Stimulated activated CD8-positive, alpha-beta memory T cell treated with anti-CD3 and anti-CD28 coated beads, Interleukin-2, amount 100 ng/mL, for 48 hours (primary cell): ENCODE measurements at places on chromosomes 6 and 20.

DNA sequence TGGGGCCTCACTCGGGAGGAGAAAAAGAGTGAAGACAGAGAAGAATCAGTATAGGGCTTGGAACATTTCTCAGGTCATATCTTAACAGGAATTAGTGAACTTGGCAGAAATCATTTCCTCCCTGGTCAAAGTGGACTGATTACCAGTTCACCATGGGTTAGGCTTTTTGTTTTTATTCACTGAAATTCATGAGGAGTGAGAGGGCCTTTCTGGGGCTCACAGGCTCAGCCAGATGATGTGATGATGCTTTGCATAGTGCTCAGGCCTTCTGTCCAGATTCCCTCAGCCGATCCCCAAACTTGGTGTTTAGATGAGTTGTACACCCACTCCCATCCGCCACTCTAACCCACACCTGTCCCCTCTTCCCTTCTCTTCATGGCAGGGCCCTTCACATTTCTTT lies 32.5 kb downstream of the SRSF3 start:
- DNase-seq, result no peak

DNA sequence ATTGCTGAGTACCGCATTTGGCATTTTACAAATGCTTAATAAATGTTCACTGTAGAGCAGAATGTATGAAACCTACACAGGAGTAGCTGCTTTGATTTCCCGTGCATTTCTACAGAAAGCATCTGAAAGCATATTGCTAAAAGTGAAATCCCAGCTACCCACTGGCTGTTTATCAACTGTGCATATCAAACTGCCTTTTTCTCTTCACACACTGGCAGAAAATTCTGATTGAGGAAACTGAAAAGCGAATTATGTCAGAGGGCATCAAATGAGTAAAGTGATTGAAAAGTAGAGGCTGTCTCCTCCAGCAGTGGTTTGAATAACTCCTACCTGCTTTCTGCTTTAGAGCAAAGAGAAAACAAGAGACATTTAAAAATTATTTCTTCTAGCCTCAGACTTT lies 28.0 kb downstream of the STX11 start:
- DNase-seq, result no peak

DNA sequence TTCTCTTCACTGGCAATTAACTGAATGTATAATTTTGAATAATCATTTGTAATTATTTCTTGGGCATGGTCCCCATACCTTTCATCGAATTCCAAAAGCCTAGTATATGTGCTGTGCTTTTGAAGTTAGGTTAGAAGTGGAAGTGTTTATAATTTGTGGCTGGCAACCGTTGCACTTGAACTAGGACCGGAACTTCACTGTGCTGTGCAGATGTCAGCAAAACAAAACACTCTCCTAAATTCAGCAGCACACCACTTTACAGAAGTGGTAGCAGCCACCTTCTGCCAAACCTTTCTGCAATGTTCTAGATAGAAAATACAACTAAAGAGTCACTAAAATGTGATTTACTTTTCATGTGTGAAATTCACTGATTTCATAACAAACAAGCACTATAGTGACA lies 111.9 kb downstream of the FAM83B start:
- DNase-seq, result no peak

GRCh38 chr20:63394069-63394919 lies 33.1 kb upstream of the CHRNA4 start:
- DNase-seq, result no peak

GRCh38 chr6:86722131-86722530 lies 215.2 kb upstream of the HTR1E start:
- DNase-seq, result no peak

DNA sequence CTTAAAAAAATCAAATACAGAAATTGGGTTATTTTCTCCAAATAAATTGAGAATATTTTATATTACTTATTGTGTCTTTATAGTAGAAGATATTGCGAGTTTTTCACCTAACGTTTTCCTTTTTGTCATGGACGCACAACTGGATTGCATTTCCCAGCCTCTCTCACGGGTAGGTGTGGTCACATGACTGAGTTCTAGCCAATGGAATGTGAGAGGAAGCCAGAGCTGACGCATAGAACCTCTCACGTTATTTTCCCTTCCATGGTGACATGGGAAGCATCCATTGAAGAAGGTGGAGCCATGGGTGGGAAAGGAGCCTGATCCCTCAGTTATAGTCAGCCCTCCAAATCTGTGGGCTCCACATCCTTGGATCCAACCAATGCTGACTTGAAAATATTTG lies 155.9 kb upstream of the UST start:
- DNase-seq, result no peak

- no peak for DNase-seq
These were observed 44.3 kb upstream of the PLCB4 start for GRCh38 chr20:9024606-9025005.

GRCh38 chr6:7916959-7917358 lies 6.4 kb upstream of the TXNDC5 start:
- DNase-seq, result no peak

DNA sequence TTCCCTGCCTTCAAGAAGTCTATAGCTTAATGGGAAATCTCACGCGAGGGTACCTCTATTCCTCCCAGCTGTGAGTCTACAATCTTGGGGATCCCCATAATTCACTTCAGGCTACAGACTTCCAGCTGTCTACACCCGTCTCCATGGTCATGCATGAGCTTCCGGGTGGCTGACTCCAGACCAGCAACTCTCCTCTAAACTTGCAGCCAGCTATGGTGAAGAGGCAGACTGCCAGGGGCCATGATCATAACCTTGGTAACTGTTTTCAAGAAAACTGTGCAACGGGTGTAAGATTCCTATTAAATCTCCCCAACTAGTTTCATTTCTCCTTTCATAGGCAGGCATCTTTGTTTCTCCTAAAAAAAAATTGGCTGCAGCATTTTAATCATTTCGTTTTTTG lies 534.4 kb upstream of the CHD6 start:
- DNase-seq, result no peak

- DNase-seq, result no peak
These were observed 7.5 kb downstream of the NFATC2 start for GRCh38 chr20:51535075-51535386.

GRCh38 chr6:53066077-53066417 lies 843 bp downstream of the FBXO9 start:
- DNase-seq, result peak; percentile 12

- no peak for DNase-seq
These were observed 1145.2 kb upstream of the GJE1 start for GRCh38 chr6:140987364-140988155.

- DNase-seq, result no peak
These were observed 34.7 kb downstream of the TFEB start for GRCh38 chr6:41700463-41701347.

DNA sequence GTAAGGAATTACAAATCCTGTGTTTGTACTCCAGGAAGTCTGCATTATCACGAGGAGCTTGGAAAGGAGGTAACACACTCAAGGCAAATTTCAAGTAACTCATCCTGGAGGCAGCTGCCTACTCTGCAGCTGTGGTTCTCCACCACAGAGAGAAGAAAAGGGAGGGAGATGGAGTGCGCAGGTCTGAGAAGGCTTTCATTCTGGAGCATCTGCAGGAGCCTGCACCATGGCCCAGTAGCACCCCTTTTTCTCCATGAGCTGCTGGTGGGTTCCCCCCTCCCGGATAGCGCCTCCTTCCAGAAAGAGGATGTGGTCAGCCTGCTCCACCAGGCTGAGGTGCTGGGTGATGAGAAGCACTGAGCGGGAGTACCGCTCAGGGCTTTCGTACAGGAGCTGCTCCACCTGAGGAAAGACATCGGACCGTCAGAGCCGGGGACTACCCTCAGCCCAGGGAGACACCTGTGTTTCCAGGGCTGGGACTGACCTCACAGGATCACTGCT lies 1.6 kb upstream of the PSMB8 start:
- DNase-seq, result no peak

DNA sequence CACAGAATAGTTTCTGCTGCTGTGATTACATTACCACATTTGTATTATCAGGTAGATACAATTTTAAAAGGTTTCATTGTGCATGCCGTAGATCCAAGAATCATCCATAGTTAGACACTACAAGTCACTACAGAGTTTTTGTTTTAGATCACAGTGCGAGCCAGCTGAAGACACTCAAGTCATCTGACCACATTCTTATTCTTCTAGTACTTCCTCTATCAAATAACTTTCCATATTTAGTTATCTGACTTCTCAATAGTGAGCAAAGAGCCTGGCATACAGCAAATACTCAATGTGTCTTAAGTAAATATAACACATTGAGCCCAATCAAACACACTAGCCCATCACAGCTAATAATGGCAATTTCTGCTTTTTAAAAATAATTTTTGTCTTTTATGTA lies 195.4 kb downstream of the ASCC3 start:
- DNase-seq, result no peak

DNA sequence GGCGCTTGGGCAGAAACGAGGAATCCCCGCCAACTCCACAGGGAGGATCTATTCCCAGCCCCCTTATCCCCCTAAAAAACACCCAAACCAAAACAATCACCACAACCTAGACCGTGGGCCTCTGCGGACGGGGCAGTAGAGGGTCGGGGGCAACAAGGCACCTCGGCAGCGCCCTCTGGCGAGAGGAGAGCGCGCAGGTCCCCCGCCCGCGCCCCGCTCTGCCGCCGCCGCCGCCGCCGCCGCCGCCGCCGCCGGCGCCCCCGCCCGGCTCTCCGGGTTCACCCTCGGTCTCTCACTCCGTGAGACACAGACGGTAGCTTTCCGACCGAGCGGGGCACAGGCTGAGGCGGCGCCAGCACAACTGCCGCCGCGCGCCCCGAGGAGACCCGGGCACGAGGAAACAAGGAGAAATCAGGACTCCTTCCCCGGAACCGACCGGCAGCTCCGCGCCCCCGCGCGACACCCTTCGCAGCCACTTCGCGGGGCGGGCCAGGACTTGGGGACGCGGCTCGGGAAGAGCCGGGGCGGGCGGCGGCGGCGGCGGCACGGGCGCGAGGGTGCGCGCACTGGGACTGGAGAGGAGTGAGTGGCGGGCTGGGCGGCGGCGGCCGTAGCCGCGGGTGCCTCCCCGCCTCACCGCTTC lies at the start of gene SLC35F1:
Gene SLC35F1, plus strand, starts transcription at position 307 of the 643 bp plus-strand sequence.
- DNase-seq, result peak; percentile 20

GRCh38 chr6:23213193-23213592 lies 643.8 kb downstream of the HDGFL1 start:
- no peak for DNase-seq

DNA sequence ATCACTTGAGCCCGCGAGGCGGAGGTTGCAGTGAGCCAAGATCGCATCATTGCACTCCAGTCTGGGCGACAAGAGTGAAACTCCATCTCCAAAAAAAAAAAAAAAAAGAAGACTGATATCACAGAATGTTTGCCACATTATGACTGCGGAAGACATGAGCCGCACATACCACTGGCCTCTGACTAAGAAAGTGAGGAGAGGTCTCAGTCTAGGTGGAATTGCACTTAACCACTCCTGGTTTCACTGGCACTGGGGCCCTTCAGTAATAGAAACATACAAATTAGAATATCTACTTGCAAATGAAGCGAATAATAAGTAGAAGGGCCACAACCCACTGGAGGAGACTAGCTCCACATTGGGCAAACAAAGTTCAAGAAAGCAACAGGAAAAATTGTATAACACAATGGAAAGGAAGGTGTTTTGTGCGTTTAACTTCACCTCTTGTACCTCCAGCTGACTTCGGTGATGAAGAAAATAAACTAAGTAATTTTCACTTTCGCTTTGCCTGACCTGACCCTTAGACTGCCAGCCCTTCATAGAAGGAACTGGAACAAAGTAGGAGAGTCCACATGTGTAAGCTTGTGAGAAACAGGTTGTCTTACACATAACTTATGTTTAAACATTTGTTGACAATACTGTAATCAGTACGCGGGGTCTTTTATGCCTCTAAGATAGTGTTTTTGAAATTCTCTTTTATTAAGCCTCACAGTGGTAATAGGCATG lies 147.5 kb upstream of the TSHZ2 start:
- DNase-seq, result no peak

DNA sequence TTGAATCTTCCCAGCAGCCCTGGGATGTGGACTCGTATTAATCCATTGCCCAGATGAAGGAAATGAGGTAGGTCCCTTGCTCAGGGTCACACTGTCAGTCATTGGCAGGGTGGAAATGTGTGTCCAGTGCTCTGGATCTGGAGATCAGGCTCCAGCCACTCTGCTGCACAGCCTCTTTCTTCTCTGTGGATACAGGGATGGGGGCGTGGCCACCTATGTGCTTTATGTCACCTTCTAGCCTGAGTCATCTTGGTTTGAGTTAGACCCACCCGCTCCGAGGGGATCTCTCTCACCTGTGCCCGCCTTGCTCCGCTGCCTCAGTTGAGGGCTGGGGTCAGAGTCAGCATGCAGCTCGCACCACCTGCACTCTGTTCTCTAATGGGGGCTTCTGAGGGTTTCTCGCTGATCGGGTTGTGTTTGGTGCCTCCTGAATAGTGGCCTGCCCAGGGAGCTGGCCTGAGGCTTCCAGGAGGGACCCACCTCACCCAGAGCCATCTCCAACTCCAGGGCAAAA lies 80.0 kb downstream of the TCP11 start:
- DNase-seq, result no peak

GRCh38 chr20:14696937-14697336 lies 359.5 kb upstream of the FLRT3 start:
- no peak for DNase-seq

GRCh38 chr6:37540390-37540789 lies 40.7 kb upstream of the CCDC167 start:
- no peak for DNase-seq

- DNase-seq, result no peak
These were observed 11.2 kb upstream of the ZNFX1 start for GRCh38 chr20:49288784-49289696.

DNA sequence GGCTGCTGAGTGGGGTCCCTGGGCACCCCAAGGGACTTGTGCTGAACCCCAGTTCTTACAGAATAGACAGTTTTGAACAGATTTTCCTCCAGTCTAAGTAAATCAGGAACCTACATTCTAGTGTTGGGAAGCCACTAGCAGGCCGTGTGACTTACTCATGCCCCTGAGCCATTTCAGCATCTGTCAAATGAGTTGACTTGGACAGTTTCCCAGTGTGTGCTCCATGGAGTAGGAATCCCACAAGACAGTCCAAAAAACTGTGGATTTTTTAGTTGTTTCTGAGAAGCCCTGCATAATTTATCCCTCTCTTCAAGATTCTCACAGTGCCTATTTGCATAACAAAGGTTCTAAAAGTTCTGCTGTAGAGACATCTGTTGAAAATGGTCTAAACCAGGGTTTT lies 2.1 kb downstream of the GABRR2 start:
- no peak for DNase-seq

DNA sequence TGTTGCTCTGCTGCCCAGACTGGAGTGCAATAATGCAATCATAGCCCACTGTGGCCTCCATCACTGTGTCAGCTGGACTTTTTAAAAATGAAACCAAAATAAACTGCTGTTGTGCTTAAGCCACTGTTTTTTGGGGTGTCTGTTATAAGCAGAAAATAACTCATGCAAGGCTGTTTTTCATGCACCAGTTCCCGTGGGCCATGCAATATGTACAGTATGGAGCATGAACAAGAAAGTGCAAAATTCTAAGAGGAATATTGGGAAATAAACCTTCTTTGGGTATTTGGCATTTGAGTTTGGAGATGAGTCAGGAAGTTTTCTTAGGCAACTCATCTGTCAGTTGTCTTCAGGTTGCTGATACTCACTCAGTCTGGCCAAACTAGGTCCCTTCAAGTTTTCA lies 14.9 kb upstream of the ZFAND3 start:
- no peak for DNase-seq
